ENCODE measurements at places on chromosomes 1 and 21.

GRCh38 chr1:119139403-119139802, 1.1 kb downstream of the WARS2 start:
- no peak for DNase-seq

GRCh38 chr1:26477446-26478152, 5.4 kb downstream of the HMGN2 start:
- no peak for DNase-seq

GRCh38 chr1:202576816-202577215, 133.4 kb downstream of the SYT2 start:
- no peak for DNase-seq

- no peak for DNase-seq
Observed at GRCh38 chr1:90335558-90335957, 340.6 kb downstream of the ZNF326 start.

DNA sequence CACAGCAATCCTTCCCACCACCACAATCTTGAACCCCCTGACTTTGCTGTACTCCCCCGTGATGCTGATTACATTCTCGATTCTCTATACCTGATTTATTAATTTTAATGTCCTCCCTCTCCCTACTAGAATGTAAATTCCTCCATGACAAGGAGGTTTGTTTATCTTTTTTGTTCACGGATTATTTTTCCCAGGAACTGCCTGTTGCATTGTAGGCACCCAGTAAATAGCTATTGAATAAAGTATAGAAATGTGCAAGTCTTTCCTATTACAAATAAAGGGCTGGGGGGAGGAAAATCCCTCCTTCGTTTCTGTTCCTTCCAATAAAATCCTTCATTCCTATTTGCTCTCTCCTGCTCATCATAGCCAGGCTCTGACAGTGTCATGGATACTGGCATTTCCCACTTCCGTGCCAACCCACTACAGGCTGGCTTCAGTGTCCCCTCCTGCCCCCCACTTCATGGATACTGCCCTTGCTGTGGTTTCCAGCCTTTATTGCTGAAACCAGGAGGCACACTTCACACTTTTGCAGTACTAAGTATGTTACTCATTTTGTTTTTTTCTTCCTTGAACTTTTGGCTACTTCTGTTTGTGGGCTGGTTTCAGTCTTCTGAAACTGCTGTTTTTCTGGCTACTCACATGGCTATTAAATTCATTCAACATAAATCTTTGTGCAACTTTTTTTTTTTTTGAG, 7.5 kb downstream of the KIF1B start:
- DNase-seq = no peak

GRCh38 chr1:224523676-224524075, 89.1 kb upstream of the WDR26 start:
- DNase-seq = no peak

GRCh38 chr1:176469450-176470010, 6.6 kb downstream of the PAPPA2 start:
- DNase-seq = no peak

GRCh38 chr1:8858112-8858668, 20.3 kb downstream of the ENO1 start:
- no peak for DNase-seq

DNA sequence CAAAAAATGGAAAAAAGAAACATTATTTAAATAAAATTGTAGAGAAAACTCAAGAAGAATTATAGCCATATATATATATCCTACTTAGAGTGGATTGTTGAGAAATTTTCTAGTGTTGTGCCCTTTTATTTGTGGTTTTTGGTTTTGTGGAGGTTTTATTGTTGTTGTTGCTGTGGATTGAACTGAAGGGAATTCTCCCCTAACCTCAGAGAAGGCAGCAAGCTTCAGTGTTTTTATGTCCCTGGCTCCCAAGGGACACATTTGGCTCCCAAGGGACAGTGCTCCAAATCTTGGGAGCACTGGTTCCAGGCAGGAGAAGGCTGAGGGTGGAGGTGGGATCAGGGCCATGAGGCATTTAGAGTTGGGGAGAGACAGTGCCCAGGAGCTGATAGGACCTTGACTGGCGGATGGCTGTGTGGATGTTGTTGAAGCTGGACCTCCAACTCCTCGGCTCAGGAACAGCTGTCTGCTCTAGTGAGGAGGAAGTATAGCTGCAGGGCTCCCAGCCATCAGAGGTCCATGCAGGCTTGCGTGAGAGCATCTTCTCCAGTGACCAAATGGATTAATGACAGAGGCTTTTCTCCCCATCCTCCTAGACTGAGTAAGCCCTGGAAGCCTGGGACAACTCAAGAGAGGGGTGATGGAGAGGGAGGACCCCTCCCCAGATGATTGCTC, 100.5 kb downstream of the TEX35 start:
- DNase-seq = no peak

GRCh38 chr1:1082239-1082775, 8.2 kb upstream of the RNF223 start:
- no peak for DNase-seq

- DNase-seq = no peak
Observed at GRCh38 chr1:50271968-50272578, 151.2 kb downstream of the DMRTA2 start.

GRCh38 chr1:89952605-89953130, 42.2 kb upstream of the ZNF326 start:
- no peak for DNase-seq

DNA sequence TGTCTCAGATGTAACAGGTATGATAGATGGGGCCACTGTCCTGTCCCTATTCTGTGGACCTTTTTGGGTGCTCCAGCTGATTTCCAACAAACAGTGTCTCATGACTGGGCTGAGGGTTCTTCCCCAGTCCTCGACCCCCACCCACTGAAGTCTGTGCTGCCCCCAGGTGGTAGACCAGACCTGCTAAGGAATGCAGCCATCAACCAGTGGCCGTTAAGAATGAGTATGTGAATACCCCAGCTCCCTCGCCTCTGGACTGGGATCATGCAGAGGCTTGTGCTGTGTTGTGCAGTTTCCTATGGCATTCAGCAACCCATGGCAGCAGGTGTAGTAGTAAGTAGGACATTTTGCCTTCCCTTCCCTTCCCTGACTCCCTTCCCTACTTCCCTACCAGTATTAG, 183.1 kb upstream of the KAZN start:
- no peak for DNase-seq

DNA sequence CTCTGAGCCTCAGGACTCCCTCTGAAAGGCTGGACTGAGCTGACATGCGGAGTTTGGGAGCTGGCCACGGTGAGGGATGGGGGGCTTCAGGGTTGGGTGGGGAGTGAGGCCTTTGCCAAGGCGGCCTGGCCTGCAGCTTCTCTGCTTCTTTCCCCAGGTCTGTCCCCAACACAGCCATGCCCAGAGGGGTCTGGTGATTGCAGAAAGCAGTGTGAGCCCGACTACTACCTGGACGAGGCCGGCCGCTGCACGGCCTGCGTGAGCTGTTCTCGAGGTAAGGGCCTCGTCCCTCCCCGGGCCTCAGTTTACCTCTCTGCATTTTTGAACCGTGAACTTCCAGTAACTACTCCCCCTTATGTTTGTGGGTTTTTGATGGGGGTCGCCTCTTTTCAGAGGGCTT, 48.6 kb downstream of the TNFRSF8 start:
- no peak for DNase-seq

DNA sequence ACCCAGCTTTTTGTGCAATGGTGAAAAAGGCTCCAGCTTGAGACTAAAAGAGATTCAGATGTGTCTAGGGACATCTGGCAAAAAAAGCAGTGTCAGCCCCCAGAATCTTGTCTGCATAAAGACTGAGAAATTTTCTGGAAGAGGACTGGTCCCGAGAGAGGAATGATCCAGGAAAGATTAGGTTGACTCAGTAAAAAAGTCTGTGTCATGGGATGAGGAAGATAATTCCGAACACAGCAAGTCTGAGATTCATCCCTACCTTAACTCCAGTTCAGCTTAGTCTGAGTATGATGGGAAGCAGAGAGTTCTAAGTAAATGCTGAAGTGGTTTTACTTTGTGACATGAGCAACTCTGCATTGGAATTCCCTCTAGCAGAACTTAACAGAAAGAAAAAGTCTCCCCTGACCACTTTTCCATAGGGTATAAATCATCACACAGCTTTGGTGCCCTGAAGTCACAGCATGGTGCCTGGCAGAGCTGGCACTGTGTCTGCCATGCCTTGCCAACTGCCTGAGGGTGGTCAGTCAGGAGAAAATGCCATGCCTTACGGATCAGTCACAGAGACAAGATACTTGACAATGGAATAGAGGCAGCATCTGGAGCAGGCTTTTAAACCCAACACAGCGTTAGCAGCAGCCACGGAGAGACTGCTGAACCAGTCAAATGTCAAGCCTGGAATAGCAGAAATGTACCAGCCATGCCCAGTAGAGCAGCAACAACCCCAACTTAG, 153.4 kb downstream of the ZC3H11B start:
- no peak for DNase-seq

DNA sequence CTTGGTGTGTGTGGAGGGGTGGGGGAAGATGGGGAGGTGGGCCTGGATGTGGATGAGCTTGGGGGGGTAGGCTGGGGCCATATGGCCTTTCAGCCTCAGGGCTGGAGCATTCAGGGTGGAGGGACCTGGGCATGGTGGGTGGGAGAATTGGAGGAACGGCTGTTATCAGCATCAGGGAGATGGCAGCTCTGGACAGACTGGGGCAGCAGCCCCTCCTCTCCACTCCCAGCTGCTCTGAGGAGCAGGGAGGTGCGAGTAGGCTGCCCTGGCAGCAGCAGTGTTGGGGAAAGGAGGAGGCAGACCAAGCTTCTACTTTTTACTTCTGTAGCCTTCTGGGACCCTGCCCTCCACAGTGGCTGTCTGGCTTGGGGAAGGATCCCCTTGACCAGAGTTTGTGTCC, 10.2 kb downstream of the PPFIA4 start:
- no peak for DNase-seq

DNA sequence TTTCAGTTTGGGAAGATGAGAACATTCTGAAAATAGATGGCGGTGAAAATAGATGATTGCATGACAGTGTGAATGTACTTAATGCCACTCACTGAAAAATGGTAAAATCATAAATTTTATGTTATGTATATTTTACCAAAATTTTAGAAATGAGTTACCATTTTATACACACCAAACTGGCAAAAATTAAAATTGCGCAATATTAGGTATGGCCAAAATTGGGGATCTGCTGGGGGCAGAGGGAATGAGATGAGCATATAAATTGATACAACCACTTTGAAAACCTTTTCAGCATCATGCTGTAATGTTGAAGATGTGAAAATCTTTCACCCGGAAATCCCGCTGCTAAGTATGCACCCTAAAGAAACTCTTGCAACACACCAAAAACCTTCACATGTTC, 10.8 kb upstream of the TMPRSS2 start:
- no peak for DNase-seq

GRCh38 chr1:212920896-212921295, 29.4 kb upstream of the VASH2 start:
- no peak for DNase-seq

- DNase-seq = no peak
Observed at GRCh38 chr1:66278260-66279021, 255.5 kb upstream of the SGIP1 start.

GRCh38 chr1:3106216-3106615, 37.2 kb downstream of the PRDM16 start:
- DNase-seq = no peak

DNA sequence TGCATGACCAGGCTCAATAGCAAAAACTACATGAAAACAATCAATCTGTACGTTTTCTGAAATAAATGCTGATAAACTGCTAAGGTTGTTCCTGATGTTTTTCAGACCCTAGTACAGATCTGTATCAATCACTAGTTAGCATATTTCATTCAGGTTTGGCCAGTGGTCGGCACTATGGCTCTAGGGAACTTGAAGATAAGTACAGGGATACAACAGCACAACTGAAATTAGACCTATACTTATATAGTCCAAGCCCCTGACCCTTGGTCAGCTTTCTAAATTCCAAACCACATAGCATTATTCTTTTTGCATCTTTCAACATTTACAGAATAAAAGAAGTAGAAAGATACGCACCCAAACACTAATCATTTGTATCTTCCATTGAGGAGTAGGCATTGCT, 142.7 kb downstream of the PLPPR4 start:
- DNase-seq = no peak

- DNase-seq = no peak
Observed at GRCh38 chr1:209838537-209838936, 10.8 kb downstream of the UTP25 start.

DNA sequence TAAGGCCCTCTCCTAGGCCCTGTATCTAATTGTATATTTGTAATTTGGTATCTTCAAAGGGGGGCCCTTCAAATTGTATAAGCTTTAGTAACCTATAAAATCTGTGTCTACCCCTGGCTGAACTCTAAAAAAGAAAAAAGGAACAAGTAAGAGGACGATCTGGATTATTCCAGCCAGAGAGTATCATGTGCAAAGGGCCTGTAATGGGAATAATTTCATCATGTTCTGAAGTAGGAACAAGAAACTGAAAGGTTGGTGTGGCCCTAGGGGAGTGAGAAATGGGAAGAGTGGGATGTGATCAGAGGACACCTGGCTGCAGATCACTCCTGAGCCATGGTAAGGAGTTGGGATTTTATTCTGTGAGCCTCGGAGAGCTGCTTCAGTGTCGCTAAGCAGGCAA, 14.7 kb downstream of the PTAFR start:
- no peak for DNase-seq

DNA sequence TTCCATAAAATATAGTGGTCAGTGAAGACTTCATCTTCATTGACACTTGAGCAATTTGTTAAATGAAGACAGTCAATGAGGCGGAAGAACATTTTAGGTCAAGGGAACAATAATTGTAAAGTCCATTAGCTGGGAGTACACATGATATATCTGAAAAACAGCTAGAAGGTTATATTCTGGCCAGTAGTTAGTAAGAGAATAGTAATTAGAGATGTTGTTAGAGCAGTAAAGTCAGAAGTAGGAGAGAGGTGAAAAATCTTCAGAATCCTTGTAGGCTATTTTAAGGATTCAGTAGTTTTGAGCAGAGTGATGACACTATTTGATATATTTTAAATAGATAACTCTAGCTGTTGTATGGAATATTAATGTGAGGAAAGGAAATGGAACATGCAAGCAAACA, 915.6 kb upstream of the NEGR1 start:
- DNase-seq = no peak

GRCh38 chr1:59635097-59635496, 179.7 kb upstream of the HOOK1 start:
- no peak for DNase-seq

DNA sequence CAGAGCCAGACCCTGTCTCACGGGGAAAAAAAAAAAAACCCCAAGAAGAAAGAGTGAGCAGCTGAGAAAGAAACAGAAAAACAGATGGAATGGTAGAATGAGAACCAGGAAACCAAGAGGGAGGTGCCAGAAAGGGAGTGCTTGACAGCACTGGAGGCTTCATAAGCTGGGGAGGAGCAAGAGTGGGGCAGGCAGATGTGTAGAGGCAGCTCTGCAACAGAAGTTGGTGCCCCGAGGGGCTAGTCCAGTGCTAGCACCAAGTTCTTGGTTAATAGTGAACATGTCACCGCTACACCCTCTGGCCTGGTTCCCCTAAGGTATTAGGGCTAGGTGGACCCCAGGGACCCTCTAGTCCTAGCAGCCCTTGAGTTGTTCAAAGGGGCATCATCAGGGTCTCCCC, 98.0 kb downstream of the TGFBR3 start:
- DNase-seq = no peak

GRCh38 chr1:161954466-161954865, 69.2 kb downstream of the OLFML2B start:
- DNase-seq = no peak

- no peak for DNase-seq
Observed at GRCh38 chr1:113780374-113781146, 21.3 kb upstream of the PHTF1 start.

Data from stimulated activated CD8-positive, alpha-beta memory T cell treated with anti-CD3 and anti-CD28 coated beads, Interleukin-2, amount 100 ng/mL, for 1 hour (primary cell).